ENCODE measurements at places on chromosomes 1 and 21.

GRCh38 chr1:52814465-52814864 lies 28.1 kb upstream of the ZYG11A start:
- no peak for DNase-seq

DNA sequence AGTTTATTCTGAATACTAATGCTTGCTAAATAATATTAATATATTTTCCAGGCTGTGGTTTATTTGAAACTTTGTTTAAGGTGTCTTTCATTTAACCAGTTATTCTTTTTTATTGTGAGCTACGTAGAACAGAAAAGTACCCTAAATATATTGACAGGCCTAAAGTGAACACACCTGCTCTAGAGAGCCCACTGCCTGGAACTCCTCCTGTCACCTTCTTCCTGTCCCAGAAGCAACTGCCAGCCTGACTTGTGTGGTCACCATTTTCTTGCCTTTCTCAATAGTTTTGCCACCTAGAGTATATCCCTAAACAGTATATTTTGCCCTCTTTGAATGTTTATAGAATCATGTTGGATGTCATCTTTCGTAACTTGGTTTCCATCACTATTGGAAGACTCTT lies 48.5 kb downstream of the SCCPDH start:
- no peak for DNase-seq

DNA sequence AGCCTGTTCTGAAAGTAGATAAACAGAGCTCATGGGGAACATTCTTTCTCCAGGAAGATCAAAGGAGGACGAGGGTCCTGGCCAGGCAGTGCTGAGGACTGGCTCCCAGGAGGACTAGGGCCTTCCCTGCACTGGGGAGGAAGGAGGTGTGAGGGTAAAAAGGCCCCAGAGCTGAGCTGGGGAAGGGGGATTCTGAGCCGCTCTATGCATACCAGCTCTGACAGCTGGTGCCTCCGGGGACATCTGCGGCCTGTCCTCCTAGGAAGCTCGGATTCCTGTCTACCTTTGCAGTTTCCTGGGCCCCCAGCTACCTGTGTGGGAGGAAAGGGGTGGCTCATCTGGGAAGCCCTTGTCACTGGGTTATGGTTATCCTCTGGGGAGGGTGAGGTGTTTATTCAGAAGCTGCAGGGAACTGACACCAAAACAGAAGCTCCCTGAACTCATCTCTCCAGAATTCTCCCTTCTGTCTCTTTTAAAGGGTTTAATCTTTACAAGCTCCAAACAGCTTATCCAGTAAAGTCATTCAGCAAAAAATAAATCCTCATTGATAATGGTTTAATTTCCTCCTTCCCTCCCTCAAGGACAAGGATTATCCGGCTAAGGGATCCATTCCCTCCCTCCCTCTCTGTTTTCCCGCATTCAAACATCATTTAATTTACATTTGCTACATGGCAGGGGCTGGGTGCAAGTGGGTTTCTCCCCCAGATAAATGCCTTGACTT lies 31.0 kb downstream of the NENF start:
- no peak for DNase-seq

GRCh38 chr1:93817819-93818569 lies 61.0 kb downstream of the DNTTIP2 start:
- no peak for DNase-seq

DNA sequence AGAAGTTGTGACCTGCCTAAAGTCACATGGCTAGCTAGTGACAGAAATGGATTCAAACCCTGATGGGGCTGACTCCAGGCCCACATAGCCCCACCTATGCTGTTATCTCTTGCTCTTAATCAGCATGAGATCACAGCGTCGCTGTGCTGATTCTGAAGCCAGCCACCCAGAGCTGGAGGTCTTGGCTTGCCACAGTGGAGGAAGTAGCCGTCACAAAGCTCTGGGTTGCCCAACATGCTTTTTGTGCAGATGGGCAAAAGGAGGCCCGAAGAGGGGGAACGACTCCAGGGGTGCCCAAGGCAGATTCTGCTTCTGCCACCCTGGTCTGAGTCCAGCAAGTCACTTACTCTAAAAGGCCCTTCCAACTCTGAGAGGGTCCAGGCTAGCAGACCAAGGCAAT lies 14.7 kb upstream of the MFSD2A start:
- no peak for DNase-seq

GRCh38 chr1:16082283-16083038 lies 9.0 kb upstream of the FAM131C start:
- no peak for DNase-seq

- no peak for DNase-seq
Observed at GRCh38 chr1:205064301-205064700, 20.0 kb downstream of the TMEM81 start.

GRCh38 chr1:115975569-115976061 lies 698 bp upstream of the SLC22A15 start:
- DNase-seq, result no peak

- no peak for DNase-seq
Observed at GRCh38 chr1:66831529-66832239, 30.6 kb upstream of the INSL5 start.

DNA sequence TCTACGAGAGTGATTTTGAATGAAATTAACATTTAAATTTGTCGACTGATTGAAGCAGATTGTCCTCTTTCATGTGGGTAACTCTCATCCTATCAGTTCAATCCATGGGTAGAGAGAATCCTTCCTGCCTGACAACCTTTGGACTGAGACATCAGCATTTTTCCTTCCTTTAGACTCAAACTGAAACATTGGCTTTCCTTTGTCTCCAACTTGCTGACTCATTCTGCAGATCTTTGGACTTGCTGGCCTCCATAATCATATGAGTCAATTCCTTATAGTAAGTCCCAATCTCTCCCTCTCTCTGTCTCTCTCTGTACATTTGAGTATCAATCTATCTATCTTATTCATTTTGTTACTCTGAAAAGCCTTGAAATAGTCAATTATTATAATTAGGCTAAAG lies 416.7 kb downstream of the LRRIQ3 start:
- DNase-seq, result no peak

DNA sequence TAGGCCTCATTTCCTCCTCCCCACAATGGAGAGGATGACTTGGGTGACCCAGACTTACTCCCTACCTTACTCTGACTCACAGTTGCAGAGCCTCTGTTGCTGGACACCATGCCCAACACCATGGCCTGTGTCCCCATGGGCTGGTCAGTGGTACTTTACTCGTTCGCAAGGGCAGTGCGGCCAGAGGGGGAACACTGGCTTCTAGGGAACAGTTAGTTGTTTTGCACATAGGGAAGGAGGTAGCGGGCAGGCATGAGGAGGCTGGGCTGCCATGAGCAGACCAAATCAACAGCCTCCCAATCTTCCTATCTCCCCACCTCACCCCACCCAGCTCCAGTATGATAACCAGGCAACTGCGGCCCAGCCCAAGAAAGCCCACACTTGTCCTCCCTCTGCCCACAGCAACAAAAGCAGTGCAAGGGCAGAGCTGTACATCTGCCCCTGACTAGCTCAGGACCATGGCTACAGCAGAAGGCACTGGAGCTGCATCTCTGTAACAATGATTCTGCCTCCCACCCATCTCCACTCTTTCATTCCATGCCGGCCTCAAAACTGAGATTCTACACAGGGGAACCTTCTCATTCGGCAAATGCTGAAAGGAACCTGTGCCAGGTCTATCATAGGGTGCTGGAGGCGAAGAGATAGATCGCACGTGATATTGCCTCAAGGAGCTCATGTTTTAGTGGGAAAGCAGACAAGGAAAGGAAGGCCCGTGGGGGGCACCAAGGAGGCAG lies 18.6 kb downstream of the TAL1 start:
- DNase-seq, result no peak

DNA sequence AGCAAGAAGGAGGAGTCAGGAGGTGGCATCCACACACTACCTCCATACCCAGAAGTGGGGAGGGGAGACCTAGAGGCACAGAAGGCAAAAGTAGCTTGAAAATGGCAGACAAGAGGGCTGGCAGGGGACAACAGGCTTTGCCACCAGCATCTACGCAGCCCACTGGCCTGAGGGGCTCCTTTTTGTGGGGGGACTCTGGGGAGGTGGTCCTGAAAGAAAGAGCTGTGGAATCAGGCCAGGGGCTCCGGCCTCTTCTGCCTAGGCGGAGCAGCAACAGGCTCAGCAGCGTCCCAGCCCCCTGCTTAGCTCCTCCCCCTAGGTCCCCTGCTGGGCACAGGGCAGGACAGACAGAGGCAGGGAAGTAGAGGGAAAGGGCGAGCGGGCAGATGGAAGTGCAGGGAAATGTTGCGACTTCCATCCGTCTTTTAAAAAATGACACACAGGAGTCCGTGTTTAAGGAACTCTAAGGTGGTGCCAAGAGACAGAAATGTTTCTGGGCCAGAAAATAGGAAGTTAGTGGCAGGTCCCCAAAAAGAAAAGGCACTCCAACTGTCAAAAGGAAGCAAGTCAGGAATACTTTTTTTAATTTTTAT lies 10.0 kb upstream of the LEFTY2 start:
- no peak for DNase-seq

- no peak for DNase-seq
Observed at GRCh38 chr1:51088474-51088873, 13.6 kb upstream of the C1orf185 start.

All from spinal cord (tissue), 10 donors.